Cardiac septum (tissue), 1 donor: ENCODE measurements at places on chromosomes 5 and 9. TPM values are rescaled to one million over a fixed set of nuclear protein-coding genes. Genes with fewer than 3 reads are reported as not detected.

- no peak for DNase-seq
Measured at GRCh38 chr9:88528080-88528790, 6.7 kb upstream of the NXNL2 start.

DNA sequence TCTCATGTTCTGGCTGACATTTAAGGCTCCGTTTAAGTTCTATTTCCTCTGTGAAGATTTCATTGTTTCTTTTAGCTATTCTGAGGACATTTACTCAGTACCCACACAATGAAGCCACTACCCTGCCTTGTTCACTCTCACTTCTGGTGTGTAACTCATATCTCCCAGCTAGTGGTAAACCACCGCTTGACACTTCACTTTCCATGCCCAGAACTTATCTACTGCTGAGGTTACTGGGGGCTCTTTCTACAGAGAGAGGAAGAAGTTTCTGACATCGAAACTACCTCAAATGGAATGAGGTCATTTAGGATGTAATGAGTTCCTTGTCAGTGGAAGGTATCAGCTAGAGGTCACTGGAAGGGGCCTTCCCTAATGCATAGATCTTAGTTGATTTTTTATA lies 501.5 kb downstream of the DMAC1 start:
- DNase-seq, result no peak

DNA sequence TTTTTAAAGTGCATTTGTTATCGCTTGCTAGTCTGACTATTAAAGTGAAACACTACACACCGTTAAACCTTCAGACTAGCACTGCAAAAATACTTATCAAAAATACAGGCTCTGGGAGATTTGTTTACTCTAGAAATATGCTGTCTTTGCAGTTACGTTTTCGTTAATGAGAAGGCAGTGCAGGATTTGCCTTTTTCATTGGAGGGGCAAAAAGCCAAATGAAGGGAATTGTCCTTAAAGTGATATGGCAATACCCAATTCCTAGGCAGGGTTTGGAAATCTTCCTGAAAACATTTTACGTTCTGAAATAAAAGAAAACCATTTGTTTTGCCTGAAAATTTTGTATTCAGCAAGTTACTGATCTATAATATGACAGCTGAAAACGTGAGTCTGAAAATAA lies 1800.2 kb downstream of the MAT2B start:
- no peak for DNase-seq

GRCh38 chr5:69276422-69277174 lies 41.9 kb downstream of the CDK7 start:
- DNase-seq, result no peak

DNA sequence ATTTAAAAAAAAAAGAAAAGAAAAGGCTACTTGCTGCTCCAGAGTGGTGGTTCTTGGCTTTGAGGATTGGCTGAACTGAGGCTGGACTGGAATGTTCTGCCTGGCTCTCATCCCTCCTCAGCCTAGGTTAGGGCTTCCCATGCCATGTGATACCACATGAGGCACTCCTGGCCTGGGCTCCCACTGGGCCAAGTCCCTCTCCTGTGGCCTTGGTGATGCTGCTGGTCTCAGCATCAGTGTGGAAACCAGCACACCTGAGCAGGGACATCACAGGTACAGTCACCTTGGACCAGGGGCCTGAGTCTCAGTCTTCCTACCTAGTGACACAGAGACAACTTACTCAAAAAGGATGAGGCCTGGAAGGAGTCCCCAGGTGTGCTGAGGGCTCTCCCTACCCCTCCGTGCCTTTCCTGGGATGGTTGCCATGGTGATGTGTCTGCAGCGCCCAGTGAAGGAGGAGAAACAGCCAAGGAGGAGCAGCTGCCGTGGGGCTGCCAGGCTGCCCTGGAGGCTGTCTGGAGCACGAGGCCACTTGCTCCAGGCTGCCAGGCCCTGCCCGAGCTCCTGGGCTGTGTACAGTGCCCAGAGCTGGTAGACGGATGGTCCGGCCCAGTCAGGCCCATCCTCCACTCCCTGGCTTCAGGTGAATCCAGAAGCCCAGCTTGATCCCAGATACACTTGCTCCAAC lies 71.0 kb downstream of the WNK2 start:
- peak; percentile 69 for DNase-seq

DNA sequence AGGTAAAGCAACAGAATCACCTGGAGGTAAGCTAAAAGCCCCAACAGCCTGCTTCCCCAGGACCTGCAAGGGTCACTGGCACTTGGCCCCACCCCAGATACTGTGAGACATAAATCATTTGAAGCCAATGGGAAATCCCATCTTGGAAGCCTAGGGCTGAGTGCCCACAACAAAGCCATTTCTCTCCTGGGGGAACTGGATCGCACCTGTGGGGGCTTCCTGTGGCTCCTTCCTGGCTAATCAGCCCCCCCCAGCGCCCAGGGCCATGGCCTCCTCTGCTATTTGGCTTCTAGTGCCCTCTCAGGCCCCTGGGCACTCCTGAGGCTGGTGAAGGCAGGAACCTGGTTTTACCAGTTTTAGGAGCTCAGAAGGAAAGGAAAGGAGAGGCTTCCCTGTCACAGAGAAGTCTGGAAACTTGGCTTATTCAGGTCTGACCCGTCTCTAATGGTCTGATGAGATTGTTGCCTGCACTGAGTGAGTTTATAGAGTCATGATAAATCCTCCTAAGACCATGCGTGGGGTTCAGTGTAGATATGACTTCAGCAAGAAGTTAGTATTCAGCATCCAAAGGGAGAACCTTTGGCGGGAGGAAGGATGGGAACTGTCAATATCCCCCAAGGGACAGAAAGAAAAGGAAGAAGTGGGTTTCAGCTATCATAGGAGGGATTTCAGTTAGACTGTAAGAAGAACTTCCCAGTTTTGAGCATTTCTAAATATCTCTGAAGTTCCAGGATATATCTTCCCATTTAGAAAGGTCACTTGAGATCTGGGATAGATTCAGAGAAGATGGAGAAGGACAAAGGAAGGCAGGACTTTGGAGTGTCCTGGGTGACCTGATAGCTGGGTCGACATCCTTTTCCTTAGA lies 1.2 kb downstream of the KCNMB1 start:
- DNase-seq, result no peak

DNA sequence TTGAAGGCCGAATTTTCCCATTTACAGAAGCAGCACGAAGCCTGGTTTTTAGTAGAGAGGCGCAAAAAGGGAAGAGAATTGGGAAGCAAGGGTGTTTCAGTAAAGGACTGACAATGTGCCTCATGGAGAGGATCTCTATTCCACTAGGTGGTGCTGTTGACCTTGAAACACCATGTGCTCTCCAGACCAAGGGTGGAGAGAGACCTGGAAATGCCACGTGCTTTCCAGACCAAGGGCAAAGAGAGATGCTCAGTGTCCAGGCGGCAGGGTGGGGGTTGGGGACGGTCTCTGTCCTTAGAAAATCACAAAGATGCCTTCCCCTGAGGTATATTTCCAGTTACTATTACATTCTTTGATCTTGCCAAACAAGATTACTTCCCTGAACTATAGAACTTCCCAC lies 425.3 kb downstream of the CSNK1G3 start:
- no peak for DNase-seq

The SH2D3C gene
- 16.0 TPM for total RNA-seq

GRCh38 chr9:20504930-20505329 lies 117.4 kb downstream of the MLLT3 start:
- DNase-seq, result no peak

The EIF4EBP3 gene
- total RNA-seq, result 20.6 TPM

The IL4 gene
- not detected for total RNA-seq

The CD14 gene
- total RNA-seq, result 29.6 TPM

GRCh38 chr5:34913072-34913471 lies 2.2 kb downstream of the RAD1 start:
- no peak for DNase-seq

The KLF4 gene
- 19.8 TPM for total RNA-seq

The TSLP gene
- total RNA-seq, result 3.7 TPM

The PLAC8L1 gene
- not detected for total RNA-seq

- DNase-seq, result no peak
Measured at GRCh38 chr5:142445266-142445665, 120.4 kb upstream of the SPRY4 start.

DNA sequence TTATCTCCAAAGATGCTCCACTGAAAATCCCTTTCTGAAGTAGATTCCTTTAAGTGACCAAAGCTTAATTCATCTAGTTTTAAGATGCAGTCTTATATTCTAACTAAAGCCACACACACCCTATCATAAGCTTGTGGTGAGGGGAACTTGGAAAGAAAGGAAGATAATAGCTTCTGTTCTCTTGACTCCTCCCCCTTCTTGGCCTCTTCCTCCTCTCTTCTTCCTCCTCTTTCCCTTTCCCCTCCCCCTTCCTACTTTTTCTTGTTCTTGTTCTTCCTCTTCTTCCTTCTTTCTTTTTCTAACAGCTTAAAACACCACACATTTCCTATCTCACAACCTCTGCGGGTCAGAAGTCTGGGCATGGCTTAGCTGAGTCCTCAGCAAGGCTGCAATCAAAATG lies 23.5 kb downstream of the IL7R start:
- DNase-seq, result no peak

The RFX3 gene
- total RNA-seq, result 4.1 TPM

- no peak for DNase-seq
Measured at GRCh38 chr5:176788091-176788490, 22.3 kb upstream of the UNC5A start.

DNA sequence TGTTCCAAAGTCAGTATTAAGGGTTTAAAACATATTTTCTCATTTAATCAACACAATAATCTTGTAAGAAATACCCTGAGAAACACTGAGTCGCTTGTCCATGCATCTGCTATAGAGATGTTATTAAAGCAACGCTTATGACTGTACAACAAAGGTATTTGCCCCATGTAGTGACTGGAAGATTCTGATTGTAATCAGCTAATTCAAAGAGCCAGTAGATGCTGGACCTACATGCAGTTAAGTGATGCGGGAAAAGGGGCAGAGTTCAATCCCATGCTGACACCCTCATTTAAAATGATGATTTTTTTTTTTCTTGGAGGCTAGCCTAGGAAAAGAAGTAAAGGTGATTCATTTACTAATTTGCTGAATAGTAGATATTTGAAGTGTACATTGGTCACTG lies 149.3 kb upstream of the MTAP start:
- no peak for DNase-seq

DNA sequence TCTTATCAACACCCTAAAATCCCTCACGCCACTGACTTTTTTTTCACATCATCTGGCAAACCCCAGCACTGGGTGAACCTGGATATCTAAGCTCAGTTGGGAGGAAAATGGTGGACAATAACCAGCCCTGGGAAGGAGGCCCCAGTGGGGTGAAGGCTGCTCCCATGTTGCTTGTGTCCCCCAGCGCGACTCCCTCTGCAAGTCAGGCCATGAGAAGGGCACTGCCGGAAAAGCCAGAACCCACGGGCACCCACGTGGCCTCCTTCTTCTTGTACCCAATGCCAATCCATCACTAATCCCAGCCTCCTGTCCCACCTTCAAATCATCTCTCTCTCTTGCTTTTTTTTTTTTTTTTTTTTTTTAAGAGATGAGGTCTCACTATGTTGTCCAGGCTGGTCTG lies 11.4 kb downstream of the CORO2A start:
- DNase-seq, result no peak
